Activated naive CD4-positive, alpha-beta T cell (primary cell): ENCODE measurements at places on chromosomes 4 and X.

DNA sequence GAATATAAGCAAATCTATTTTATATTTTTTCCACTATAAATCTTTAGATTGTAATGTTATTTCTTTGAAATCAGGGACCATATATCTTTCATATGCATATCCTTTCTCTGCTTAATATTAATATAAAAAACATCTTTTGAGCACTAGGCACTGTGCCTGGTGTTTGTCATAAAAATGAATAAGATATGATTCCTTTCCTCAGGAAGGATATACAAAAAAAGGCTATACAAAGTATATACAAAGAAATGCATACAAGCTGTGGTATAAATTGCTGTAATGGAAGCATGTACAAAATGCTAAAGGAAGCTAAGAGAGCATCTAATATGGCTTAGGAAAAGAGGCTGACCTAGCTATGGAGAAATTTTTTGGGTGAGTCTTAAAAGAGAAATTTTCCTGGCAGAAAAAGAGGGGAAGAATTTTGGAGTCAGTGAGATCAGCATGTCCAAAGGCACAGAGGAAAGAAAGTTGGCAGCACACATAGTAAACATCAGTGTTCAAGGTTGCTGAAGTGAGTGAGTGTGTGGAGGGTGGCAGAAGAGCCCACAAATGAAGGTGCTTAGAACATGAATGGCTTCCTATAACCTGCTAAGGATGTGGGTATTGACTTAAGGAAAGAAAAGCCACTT is 500.0 kb downstream of the SPRY1 start:
- no peak for DNase-seq

- DNase-seq: no peak
Measured at GRCh38 chr4:87213421-87214075, 6.9 kb downstream of the KLHL8 start.

DNA sequence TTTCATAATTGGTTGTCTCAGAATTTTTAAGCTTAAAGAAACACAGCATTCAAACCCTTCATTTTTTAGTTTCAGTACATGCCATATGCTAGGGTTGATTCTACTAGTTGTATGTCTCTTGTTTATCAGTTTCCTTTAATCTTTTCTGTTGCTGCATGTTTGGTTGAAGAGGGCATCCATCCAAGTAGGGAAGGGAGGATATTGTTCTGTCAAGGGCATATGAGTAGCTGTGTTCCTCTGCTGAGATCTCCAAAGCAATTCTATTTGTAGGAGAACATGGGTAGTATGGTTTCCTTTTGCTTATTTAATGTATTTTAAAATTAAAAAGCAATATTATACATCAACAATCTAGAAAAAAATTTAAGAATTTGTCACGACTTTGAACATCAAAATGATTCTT is 167.7 kb downstream of the FHIP1A start:
- no peak for DNase-seq

DNA sequence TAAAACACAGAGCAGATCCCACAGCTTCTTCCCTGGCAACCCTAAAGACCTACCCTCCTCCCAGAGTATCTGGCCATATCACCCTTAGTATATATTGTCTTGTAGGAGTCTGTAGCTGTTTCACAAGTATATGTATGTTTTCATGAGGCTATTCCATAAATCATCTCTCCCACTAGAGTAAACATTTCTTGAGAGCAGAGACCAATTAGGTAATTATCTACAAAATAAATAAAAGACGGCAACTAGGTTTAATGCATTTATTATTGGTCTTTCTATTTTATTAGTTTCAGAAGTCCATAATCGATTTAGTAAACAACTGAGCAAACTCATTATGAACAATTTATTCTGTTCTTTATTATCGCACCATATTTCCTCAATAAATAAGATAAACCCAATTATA is 7.0 kb downstream of the ACOT9 start:
- no peak for DNase-seq

DNA sequence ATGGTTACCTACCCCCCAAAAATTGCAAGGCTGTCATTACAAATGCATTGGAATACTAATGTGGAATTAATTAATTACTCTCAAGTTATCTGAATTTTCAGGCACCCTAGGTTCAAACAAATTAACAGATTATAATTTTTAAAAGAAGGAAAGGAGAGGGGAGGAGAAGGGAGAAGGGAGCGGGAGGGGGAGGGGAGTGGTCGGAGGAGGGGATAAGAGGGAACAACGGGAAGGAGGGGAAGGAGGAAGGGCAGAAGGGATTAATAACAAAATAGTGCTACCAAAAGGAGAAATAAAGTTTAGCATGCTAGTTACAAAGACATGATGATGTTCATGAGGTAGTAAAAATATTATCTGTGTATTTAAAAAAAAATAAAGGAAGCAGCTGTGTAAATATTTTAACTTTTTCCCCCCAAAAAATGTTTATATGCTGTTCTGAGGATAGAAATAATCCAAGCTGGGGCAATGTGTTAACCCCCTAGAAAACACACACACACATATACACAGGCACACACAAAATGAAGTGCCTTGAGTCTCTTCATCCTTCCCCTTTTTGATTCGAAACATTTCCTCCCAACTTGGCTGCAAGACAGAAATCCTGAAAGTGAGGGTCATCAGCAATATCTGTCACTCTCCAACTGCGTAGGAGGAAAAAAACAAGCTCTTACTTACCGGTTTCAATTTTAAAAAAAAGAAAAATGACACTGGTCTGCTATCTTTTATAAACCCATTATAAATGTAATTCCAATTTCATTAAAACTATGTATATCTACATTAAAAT is 58.8 kb downstream of the PPP3CA start:
- no peak for DNase-seq

GRCh38 chr4:38930204-38930603 is 62.6 kb downstream of the FAM114A1 start:
- DNase-seq: no peak

GRCh38 chrX:116749943-116750342 is 287.2 kb upstream of the CT83 start:
- DNase-seq: no peak

GRCh38 chr4:3254302-3255131 is 5.6 kb downstream of the MSANTD1 start:
- DNase-seq: no peak

DNA sequence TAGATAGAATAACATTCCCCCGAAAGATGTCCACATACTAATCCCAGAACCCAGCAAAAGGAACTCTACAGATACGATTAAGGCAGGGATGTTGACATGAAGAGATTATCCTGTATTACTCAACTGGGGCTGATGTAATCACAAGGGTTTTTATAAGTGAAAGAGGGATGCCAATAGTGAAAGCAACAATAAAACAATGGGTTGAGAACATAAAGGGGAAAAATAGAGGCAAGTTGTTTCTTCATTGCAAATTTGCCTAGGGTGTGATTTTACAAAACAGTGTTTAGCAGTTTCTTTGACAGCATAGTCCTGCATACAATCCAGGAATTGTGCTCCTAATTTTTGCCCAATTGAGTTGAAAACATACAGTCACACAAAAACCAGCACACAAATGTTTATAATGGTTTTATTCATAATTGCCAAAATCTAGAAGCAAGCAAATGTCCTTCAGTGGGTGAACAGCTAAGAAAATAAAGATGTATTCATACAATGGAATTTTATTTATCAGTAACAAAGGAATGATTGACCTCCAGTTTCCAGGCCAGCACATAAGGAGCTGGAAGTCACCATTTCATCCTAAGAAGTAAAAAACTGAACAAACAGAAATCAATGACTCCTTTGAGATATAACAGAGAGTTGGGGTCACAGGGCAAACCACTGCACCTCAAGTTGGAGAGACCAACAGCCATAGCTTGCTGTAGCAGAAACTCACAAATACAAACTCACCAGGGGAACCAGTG is 107.2 kb downstream of the CENPC start:
- DNase-seq: no peak

- no peak for DNase-seq
Measured at GRCh38 chrX:105190252-105190853, 30.1 kb downstream of the TEX13A start.

DNA sequence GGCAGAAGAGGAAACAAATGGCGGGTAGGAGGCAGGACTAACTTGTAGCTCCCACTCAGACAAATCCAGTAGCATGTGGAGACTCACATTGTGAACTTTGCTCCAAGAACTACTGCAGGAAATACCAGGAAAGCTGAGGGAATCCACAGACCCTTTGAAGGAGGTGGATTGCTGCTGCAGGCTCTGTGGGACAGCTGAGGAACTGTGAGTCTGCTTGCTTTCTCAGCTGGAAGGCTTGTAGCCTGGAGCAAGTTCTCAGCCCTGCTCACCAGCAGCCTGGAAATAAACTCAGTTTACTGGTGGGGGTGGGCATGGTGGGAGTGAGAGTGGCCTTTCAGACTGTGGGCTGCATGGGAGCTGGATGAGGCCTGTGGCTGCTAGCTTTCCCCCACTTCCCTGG is 16.0 kb downstream of the RTL3 start:
- DNase-seq: no peak

- no peak for DNase-seq
Measured at GRCh38 chr4:141486375-141486997, 149.9 kb upstream of the IL15 start.

DNA sequence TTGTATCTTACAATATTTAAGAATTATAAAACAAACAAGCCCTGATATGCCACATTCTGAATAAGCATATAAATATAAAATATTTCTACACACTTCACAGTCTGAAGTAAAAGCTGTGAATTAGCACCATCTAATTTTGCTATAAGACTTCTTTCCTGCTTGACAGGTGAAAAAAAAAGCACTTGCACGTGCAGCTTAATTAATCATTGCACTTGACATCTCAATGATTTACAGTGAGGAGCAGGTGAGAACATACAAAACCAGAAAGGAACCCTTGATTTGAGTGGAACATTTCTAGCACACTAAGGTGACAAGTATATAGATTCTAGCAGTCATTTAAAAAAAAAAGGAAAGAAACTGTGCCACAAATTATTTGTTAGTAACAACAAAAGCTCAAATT is 47.9 kb downstream of the CHIC2 start:
- no peak for DNase-seq

DNA sequence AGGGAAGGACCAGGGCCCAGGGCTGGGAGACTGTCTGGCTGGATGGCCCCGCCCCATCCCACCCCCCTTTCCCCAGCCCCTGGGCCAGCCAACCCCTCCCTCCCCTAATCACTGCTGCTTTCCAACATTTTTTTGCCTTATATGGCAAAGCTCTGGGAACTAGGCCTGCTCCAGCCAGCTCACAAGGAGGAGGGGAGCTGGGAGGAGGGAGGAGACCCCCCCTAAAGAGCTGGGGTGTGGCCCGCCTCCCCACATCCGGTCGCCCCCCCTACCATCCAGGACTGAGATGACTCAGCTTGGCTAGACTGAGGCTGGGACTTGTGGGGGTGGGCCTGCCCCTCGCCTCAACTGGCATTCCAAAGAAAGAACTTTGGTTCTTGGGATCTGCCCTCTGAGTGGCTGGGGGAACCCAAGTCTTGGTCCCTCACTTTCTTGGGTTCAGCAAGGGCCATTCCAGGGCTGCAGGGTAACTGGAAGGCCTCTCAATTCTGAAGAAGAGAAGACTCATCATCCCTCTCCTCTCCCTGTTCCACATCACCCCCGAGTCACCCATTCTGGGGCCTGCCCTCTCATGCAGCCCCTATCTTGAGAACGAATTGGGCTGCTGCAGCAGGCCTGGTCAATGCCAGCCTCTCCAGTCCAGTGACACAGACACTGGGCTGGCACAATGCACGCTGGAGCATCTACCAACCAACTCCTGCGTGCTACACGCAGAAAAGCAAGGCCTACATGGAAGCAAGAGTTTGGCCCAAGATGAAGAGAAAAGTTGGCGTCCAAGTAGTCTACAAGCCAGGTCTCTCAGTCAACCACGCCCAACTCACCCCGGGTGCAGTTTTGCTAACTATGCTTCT is 4.8 kb downstream of the FLNA start:
- DNase-seq: peak; percentile 54

GRCh38 chr4:101596781-101597552 is 193.6 kb upstream of the BANK1 start:
- no peak for DNase-seq

- DNase-seq: peak; percentile 91
Measured at GRCh38 chrX:23782863-23783588, at the start of gene SAT1. Gene SAT1, plus strand, starts transcription at chrX:23783173. Its CDS starts 179 bp downstream, at chrX:23783352.

DNA sequence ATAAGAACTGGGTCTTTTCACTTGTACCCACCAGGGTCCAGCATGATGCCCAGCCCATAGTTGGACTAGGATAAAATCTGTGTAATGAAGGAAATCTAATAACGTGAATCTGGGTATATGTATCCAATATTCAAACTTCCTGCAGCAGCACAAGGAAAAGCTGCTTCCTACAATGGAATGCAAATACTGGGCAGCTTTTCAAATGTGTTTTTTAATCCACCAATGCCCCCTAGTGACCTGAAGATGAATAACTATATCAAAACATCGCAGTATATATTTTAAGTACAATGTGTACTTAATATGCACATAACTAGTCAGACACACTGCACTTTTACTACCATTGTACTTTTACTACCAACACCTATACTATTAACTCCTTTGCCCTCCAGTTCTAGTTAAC is 5.3 kb downstream of the APOO start:
- DNase-seq: no peak

DNA sequence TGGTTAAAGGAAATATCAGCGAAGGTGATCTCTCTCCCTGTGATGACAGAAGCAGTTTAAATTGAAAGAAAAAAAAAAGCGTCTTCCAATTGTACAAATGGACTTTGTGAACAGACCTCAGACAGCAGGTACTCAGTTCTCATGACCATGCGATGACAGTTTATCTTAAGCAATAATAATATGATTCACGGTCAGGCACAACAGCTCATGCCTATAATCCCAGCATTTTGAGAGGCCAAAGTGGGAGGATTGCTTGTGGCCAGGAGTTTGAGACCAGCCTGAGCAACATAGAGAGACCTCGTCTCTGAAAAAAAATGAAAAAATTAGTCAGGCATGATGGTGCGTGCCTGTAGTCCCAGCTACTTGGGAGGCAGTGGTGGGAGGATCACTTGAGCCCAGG is 51.0 kb downstream of the RELL1 start:
- no peak for DNase-seq

- no peak for DNase-seq
Measured at GRCh38 chr4:42152507-42153504, at the start of gene BEND4. Gene BEND4, minus strand, starts transcription at chr4:42152655. Its CDS starts 512 bp downstream, at chr4:42152143.

DNA sequence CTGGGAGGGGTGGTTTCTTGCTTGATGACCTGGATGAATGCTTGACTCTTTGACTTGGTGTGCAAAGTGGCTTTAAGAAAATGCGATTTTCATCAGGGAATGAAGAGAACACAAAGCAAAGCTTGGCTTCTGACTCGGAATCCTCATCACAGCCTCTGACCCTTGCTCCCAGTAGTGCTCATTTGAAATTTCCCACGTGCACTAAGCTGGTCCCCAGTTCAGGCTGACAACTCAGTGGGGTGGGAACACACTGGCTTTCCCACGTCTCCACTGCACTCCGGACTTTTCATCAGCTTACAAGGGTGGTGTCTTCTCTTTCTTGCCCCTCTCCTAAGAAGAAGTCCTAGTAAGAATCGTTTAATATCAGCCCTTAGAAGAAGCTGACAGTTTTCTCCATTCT is 53.3 kb downstream of the HCCS start:
- no peak for DNase-seq
